ENCODE measurements at places on chromosomes 12 and 14.

GRCh38 chr12:95870897-95871296 is 12.1 kb downstream of the SNRPF start:
- no peak for DNase-seq

DNA sequence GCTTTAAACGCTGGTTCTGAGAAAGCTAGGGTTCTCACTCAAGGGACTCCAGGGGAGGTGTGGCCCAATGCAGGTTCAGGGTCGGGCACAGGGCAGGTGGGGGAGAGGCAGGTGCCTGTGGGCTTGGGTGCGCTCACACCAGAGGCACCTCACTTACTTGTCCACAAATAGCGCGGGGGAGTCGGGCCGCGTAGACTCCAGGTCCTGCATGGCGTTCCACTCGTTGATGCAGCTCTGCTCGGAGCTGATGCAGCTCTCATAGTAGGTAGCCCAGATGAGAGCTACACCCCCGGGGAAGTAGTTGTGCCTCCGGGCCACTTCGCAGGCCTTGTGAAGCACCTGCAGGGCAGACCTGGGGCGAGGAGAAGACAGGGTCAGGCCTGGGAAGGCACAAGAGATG is 49.9 kb downstream of the SSH1 start:
- no peak for DNase-seq

DNA sequence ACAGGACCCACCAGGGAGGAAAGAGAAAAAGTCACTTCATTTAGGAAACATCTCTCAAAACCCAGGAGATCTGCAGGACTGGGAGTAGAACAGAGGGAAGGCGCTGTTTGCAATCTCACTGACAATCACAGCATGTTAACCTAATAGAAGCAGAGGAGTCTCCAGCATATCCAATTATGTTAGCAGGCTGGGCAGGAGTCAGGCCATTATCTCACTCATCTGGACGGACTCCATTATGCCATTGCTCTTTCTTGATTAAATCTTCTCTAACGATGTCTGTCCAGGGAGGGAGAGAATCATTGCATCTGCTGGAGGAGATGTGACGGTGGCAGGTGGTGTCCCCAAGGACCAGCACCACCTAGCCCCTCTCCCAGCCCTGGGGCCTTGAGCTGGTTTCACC is 203.8 kb upstream of the SFSWAP start:
- DNase-seq, result no peak

DNA sequence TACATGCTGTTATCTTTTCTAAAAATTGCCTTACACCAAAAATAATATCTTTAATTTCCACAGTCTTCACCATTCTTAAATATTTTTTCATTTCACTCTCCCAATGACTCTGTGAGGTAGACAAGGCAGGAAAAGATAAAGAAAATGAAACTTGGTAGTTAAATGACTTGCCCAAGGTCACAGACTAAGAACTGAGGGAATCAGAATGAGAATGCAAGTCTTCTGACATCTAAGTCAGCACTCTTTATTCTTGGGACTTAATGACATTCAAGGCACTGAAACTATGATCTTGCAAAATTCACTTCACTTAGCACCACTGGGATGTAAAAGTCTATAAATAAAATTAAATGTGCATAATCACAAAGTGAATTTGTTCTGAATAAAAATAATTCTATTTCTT is 104.5 kb downstream of the SLC2A13 start:
- DNase-seq, result no peak

DNA sequence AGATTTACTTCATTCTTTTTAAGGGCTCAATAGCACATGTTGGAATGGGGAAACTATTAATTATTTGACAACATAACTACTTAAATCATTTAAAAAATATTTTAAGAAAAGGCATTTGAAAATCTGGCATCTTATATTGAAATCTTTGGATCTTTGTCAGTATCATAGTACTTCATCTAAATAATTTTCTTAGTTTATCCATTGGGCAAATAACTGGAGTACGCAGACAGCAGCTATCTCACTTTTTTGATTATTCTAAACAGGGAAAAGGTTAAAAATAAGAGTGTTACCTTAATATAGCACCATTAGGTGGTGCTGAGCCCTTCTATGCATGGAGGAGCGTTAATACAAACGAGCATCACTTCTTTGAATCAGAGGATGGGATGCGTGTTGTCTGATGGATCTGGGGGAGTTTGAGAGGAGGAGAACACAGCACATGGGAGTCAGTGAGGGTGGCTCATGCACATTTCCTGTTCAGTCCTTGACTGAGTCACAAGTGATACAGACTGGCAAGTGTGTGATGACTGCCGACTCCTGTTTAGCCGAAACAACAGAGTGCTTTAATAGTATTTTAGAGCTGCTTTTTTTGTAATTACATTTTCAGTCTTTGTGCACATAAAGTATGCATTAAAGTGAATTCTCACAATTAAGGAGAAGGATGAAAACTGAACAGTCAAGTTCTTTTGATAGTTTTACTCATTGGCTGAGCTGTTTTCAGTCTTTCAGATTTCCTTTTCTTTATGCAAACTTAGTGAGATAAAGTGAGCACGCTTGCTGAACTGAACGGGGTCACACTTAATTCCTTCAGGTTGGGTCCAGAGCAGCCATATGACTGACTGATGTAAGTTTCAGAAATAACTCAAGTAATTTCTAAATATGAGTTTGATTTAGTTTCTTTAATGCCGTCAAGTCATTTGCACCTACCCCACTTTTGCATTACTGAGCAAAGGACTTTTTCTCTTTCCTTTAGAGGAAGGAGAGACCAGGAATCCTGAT is 92.7 kb downstream of the DIP2B start:
- peak; percentile 8 for DNase-seq

DNA sequence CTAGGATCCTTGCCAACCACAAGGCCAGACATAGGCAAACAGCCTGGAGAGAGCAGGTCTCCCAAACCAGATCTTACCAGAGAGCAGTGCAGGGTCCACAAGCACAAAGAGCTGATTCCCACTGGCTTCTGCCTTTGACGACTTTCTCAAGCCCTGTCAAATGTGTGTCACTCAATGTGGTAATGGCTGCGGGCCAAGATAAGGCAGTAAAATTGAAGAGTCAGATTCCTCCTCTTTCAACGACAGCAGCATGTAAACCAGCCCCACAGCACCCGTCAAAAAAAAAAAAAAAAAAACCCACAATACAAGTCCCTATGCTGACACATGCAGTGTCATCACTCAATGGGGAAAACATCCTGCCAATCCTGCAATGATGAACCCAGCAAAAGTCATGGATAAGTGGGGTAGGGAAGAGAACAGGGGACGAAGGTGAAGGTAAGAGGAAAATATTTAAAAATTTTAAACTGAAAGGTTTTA is at the start of gene STON2:
Gene STON2, minus strand, starts transcription at position 123 of the 477 bp plus-strand sequence. CDS start 1,942 bp downstream, outside the sequence.
- DNase-seq, result no peak

- no peak for DNase-seq
These were observed 67.9 kb upstream of the PLXNC1 start for GRCh38 chr12:94080341-94081009.

DNA sequence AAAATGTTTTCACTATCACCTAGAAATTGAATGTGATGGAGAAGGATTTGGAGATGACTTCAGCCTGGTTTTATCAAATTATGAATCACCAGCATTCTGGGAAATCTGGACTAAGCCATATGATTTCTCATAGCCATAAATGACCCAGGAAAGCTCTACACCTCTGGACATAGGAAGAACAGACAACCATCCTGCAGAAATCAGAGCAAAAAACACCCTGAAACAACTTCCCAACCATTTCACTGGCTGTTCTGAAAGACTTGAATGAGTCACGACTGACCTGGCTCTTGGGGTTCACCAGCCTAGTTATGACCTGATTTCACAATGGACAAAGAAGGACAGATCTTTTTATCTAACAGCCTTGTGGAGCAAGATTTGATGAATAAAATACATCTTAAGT is 123.8 kb downstream of the KCNH5 start:
- DNase-seq, result no peak

DNA sequence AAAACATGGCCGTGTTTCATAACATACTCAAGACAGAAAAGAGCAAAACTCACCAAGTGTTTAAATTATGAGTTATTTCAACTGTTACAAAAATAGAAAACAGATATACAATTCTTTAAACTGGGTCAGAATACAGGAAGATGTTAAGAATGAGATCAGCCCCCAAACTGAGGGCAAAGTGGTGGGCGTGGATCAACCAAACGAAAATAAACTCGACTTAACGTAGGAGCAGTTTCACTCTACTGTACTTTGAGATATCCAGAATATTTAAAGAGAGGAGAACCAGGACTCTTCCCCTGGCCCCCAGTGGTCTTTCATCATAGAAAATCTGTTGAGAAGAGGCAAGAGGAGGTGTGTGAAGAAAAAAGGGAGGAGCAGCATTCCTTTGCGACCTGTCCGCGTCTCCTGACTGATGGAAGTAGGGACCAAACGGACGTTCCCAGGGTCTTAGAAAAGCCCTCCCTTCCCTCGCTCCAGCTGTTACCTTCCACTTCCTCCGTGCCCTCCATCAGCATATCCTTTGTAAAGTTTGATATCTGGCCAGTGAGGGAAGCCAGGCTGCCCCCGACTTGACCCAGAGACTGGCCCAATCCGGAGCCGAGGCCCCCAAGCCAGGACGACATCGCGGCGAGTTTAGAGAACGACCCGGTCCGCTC is 668 bp downstream of the TRIP11 start:
- peak; percentile 6 for DNase-seq

GRCh38 chr12:132029503-132030300 is 80.0 kb downstream of the EP400 start:
- no peak for DNase-seq

DNA sequence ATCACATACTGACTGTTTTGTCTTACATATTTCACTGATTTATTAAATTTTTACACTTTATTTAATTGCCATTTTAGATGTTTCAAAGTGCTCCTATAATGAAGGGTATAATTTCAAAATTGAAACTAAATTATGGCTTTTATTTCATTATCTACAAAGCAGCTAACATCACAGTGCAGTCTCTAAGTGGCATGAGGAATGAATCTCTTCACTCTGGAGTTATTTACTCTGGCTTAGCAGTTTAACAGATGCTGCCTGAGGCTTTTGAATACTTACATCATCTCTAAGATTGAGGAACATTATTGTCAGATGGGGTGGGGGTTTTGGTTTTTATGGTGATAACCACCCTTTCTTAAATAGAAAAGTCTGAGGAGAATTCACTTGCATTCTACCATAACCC is 386.4 kb downstream of the TRHDE start:
- DNase-seq, result no peak

GRCh38 chr14:48936362-48936761 is 649.8 kb downstream of the RPS29 start:
- no peak for DNase-seq

GRCh38 chr12:107568718-107569117 is 116.9 kb upstream of the PWP1 start:
- DNase-seq, result no peak

DNA sequence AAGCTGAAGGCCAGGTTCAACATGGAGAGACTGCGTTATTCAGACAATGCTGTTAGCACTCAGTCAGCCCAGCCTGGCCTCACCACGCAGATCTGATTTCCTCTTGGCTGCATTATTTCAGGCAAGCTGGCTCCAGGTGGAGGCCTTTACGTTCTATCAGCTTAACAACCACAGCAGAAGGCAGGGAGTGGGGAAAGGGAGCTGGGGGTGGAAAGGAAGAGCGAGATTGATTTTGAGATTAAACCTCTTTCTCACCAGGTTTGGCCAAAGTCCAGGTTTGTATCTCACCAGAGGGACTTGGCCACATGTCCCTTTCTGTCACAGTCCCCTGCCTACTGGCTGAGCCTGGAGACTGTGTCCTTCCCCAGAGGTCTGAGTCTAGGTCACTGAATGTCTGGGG is 543.7 kb upstream of the TMEM132C start:
- no peak for DNase-seq

- no peak for DNase-seq
These were observed 13.1 kb upstream of the KERA start for GRCh38 chr12:91070936-91071335.

- DNase-seq, result peak; percentile 13
These were observed 1.5 kb downstream of the PNMA1 start for GRCh38 chr14:73712540-73713180.

- no peak for DNase-seq
These were observed 133.3 kb downstream of the MON2 start for GRCh38 chr12:62599854-62600437.

- DNase-seq, result no peak
These were observed 62.1 kb downstream of the SPTB start for GRCh38 chr14:64817631-64818030.

GRCh38 chr12:2526371-2526770 is 268.4 kb upstream of the FKBP4 start:
- DNase-seq, result no peak

DNA sequence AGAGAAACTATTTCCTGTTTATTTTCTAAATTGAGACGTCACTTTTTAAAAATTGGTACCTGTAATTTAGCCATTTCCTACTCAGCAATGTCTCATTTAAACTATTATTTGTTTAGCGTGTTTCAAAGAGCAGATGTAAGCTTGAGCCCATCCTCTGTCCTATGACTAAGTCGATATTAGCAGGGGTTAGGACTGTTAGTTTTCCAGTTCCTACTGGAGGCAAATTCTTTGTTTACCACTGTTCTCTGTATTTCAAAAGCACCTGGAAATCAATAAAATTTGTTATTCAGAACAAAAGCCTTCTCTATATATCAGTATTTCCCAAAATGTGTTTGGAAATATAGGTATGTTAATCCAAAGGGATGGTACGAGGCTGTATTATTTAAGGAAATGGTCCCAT is 42.4 kb downstream of the MDM2 start:
- no peak for DNase-seq

DNA sequence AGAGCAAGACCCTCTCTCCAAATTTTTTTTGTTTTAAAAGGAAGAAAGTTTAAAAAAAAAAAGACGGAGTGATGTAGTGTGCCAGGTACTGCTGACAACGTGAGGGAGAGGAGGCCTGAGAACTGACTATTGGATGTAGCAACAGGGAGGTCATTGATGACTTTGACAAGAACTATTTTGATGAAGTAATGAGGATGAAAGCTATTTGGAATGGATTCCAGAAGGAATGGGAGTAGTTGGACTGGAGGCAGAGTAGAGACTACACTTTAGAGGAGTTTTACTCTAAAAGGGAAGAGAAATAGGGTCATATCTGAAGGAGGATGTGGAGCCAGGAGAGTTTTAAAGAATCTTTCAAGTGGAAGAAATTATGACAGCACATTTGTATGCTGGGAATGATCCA is 27.8 kb upstream of the SLC38A2 start:
- DNase-seq, result no peak

- no peak for DNase-seq
These were observed 8.5 kb upstream of the PRKAB1 start for GRCh38 chr12:119659289-119659897.

DNA sequence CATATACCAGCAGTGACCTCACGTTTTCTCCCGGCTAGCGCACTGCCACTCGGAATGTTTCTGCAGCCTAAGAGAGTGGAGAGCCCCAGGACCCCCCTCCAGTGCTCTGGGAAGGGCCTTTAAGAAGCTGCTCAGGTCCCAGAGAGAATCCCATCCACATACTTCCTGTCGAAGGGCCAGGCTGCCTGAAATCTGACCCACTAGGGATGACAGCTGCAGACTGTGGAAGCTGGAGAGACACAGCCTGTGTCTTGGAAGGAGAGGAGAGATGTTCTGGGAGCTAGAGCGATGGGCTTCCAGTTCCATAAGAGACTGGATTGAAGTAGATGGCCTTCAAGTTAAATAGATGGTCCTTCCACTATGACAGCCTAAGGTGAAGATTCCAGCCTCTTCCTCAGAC is 54.4 kb downstream of the IQSEC3 start:
- DNase-seq, result no peak

- DNase-seq, result no peak
These were observed 19.4 kb downstream of the PPP1R36 start for GRCh38 chr14:64569138-64569631.

- DNase-seq, result no peak
These were observed 156.2 kb downstream of the KIF26A start for GRCh38 chr14:104294628-104294982.

Data from naive thymus-derived CD4-positive, alpha-beta T cell (primary cell).